ENCODE measurements at places on chromosomes 2 and 18. TPM values are rescaled to one million over a fixed set of nuclear protein-coding genes. Genes with fewer than 3 reads are reported as not detected.

GRCh38 chr18:10412933-10413332 is 41.5 kb upstream of the APCDD1 start:
- DNase-seq = no peak

- DNase-seq = no peak
Observed at GRCh38 chr2:53445383-53446070, 322.1 kb upstream of the CHAC2 start.

GRCh38 chr18:58310517-58310916 is 266.5 kb downstream of the NEDD4L start:
- DNase-seq = peak; percentile 87

DNA sequence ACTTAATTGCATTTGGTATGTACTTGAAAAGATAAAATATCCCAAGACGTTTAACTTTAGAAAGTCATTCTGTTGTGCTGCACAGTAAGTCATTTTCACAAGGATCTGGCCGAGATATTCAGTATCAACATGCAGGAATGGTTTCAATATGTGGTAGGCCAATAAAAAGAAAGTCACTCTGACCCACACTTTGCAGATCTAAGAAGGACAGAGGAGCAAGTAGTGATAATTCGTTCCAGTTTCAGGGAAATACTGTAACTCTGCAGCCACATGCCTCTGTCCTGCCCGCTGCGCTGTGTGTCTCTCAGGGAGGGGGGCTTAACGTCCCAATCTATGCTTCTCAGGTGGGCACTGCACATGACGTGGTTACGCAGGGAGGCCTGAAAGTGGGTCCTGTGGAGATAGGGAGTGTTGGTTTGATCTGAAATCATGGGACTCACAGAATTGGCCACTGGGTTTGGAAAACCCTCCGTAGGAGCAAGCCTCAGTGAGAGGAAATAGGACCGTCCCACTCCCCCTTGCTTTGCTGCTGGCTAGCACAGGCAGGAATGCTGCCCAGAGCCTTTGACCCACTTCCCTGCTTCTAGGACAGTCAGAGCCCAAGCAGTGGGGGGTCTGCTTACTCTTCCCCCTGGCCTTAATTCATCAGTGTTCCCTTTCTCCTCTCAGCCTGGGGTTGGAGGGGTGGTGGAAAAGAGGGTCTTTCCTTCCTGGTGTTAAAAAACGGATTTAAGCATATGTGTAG is 314.7 kb upstream of the SPRED2 start:
- no peak for DNase-seq

DNA sequence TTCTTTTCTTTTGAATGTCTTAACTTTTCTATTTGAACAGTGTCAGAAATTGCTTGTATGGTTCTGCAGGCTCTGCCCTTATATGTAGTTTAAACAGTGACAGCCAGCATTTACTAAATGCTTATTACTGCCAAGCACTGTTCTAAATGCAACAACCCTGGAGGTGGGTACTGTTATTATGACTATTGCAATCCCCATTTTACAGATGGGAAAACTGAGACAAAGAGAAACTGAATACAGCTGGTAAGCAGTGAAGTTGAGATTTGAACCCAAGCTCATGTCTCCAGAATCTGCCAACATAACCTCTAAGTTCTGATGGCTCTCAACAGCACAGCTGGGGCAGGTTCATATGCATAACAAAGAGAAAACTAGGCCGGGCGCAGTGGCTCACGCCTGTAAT is 105.7 kb upstream of the GATA6 start:
- no peak for DNase-seq

DNA sequence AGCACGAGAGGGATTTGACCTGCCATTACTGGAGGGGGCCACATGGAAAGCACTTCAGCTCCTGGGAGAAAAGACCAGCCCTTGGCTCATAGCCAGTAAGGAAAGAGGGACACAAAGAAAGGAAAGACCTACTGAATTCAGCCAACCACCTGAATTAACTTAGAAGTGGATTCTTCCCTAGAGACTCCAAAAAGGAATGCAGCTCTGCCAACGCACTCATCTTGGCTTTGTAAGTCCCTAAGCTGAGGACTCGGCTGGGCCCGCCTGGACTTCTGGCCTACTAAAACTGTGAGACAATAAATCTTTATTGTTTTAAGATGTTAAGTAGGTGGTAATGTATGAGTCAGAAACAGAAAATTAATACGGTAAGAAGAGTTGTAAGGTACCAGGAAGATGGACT is 11.5 kb downstream of the ATF2 start:
- DNase-seq = peak; percentile 25

- DNase-seq = no peak
Observed at GRCh38 chr2:117858892-117859531, 44.5 kb downstream of the DDX18 start.

GRCh38 chr2:224333726-224334482 is 68.0 kb downstream of the FAM124B start:
- DNase-seq = no peak

GRCh38 chr18:2847317-2848246 is 776 bp downstream of the EMILIN2 start:
- DNase-seq = no peak

DNA sequence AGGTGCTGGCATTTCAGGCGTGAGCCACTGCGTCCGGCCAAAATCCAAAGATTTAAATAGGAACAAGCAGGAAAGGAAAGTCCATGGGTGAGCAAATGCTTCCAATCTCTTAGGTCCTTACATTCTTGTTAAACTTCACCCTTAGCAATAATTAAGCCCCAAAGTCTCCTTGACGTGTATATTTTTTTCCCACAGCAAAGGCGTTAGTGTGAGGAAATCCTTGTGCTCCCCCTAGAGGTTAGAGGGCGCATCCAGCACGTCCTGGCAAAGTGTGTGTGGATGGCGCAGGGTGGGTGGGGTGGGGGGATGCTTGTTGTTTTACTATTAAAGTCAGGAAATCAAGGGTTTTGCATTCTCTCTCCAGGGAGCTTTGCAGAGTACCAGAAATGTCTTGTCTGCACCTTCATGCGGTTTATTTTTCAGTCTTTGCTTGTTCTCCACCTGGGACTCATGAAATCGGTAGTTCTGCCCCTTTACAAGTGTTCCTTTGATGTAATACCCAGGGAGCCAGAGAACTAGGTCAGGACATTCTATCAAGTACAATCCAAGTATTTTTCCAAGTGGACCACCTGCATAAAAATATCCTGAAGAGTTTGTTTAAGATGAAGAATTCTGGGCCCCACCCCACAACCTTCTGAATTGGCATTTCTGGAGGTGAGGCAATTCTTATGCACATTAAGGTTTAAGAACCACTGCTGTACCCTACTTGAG is 22.2 kb upstream of the ITSN2 start:
- peak; percentile 64 for DNase-seq

DNA sequence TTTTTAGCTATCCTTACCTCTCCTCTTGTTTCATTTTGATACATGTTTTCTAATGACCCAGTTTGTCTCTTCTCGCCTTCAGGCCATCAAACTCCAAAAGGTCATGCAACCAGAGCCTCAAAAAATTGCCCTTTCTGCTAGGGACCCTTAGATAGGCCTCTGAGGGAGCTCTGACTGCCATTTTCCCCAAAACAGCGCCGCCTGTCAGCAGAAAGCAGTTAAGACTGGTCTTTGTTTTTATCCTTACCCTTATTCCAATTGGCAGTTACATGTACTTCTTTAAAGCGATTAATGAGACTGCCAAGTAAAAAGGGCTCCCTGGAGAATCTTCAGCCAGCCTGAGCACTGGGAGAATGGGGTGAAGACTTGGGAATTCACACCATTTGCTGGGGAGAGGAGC is 55.1 kb upstream of the RIT2 start:
- DNase-seq = no peak

GRCh38 chr2:106020032-106020431 is 174.1 kb downstream of the UXS1 start:
- no peak for DNase-seq

- peak; percentile 60 for DNase-seq
Observed at GRCh38 chr2:100198461-100199230, 56.3 kb upstream of the AFF3 start.

DNA sequence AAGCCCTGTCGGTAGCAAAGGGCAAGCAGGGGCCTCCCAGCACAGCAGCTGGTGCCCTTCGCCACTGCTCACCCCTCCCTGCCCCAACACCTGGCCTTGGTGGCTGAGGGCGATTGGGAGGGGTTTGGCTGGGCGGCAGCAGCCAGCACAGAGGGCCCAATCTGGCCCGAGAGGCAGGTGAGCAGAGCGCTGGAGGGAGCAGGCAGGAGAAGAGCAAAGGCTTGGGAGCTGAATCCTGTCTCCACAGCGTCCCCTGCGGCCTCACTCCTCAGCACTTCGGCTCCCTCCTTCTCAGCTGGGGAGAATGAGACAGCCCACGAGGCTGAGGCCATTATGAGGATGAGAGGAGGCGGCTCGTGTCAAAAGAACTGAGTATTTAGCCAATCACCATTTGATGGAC is 74.9 kb upstream of the TAF1B start:
- no peak for DNase-seq

GRCh38 chr2:84957771-84958134 is 13.2 kb upstream of the KCMF1 start:
- DNase-seq = no peak

DNA sequence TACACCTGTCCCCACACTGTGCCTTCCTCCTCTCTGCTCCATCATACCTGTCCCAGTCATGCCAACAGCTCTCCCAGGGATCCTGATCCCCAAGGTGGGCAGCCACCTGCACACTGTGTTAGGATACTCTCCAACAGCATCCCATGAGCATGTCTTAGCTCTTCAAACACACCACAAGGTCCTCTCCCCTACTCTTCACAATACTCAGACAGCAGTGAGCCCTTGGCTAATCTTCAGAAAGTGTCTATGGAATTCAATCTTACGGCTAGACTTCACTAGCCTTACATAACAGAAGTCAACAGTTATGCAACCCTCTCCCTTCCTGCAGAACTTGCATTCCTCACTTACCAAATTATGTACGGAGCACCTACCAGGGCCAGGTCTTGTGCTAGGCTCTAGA is 79.9 kb downstream of the MYO5B start:
- DNase-seq = no peak

- no peak for DNase-seq
Observed at GRCh38 chr2:221463241-221463896, 108.7 kb downstream of the EPHA4 start.

- DNase-seq = no peak
Observed at GRCh38 chr2:27218614-27219013, 1.4 kb downstream of the CAD start.

DNA sequence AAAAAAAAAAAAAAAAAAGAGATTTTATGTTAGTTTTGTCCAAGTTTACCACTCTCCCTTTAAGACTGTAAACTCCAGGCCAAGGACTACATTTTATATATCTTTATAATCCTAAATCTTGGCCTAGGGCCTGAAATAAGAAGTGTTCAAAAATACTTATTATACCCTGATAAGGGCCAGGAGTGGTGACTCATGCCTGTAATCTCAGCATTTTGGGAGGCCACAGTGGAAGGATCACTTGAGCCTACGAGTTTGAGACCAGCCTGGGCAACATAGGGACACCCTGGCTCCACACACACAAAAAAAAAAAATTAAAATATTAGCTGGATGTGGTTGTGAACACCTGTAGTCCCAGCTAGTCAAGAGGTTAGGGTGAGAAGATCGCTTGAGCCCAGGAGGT is 12.7 kb downstream of the TRIP12 start:
- DNase-seq = no peak

- peak; percentile 74 for DNase-seq
Observed at GRCh38 chr18:49858309-49859020, 45.1 kb upstream of the ACAA2 start.

DNA sequence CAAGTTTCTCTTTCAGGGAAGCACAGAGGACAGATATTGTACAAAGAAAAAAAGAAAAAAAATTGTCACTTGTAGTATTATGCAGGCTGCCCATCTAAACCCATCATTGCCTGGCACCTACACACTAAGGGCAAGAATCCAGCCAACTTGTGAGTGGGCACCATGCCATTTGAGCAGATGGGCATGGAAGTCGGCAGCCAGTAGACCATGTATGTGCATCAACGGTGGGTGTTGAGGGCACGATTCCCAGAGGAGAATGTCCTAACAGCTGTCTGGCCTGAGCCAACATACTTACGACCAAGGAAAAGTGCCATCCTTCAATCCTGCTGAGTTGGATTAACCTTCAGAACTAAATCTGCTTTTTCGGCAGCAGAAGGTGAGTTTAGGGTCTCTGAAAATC is 63.9 kb downstream of the ARHGAP15 start:
- peak; percentile 10 for DNase-seq

- DNase-seq = no peak
Observed at GRCh38 chr2:68936427-68936826, 16.3 kb downstream of the GKN2 start.

GRCh38 chr18:65322895-65323294 is 427.9 kb upstream of the CDH7 start:
- no peak for DNase-seq

DNA sequence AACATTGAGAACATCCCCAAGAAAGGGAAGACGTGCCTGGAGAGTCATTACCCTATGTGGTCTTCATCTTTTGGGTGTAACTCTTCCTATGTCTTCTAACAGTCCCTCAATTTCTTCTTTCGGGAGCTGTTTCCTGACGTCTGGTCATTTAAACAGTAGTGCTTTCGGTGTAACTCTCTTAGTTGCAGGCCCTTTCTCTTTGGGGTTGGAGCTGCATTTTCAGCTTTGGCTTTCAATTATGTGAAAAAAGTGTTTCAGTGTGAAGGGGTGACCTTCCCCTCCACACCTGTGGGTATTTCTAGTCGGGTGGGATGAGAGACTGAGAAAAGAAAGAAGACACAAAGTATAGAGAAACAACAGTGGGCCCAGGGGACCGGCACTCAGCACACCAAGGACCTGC is 105.9 kb downstream of the CERS6 start:
- DNase-seq = no peak

DNA sequence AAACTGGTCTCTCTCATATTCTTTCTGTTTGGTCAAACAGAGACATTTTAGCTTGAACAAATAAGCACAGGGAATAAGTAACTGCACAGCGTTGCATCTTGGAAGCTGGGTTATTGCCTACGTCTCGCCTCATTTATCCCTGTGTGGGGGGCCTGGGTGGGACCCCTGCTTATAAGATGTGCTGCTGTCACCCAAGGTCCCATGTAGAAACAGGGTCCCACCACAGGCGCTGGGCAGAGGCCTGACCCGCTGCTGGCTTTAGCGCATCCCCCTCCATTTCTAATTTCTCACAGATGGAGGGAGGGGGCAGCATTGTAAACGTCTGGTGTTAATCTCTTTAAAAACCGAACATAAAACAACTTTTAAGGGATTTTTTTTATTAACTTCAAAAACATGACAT is 207.8 kb downstream of the HDAC4 start:
- DNase-seq = no peak

- no peak for DNase-seq
Observed at GRCh38 chr2:121502781-121503180, 27.9 kb upstream of the RNU4ATAC start.

- no peak for DNase-seq
Observed at GRCh38 chr18:61702007-61702406, 190.8 kb downstream of the RNF152 start.

Gene ARHGAP15
- total RNA-seq = 24.4 TPM

Gene RAB31
- total RNA-seq = 35.0 TPM

Gene ERFE
- total RNA-seq = 2.8 TPM

Gene PRKAG3
- not detected for total RNA-seq

Gene SERPINB2
- total RNA-seq = 0.67 TPM

Gene ITGA6
- total RNA-seq = 34.8 TPM

Gene GPBAR1
- 1.9 TPM for total RNA-seq

Gene VAMP5
- 41.3 TPM for total RNA-seq

Gene NXPH2
- not detected for total RNA-seq

Gene GPR39
- total RNA-seq = 6.8 TPM

Gene DSC2
- total RNA-seq = 7.0 TPM

Gene SERPINB13
- total RNA-seq = not detected

Gene SCN2A
- total RNA-seq = 0.33 TPM

Gene AGAP1
- total RNA-seq = 23.4 TPM
